ENCODE measurements at places on chromosomes 7 and 10.

GRCh38 chr7:158237672-158238335 is 349.8 kb downstream of the PTPRN2 start:
- DNase-seq, result no peak

DNA sequence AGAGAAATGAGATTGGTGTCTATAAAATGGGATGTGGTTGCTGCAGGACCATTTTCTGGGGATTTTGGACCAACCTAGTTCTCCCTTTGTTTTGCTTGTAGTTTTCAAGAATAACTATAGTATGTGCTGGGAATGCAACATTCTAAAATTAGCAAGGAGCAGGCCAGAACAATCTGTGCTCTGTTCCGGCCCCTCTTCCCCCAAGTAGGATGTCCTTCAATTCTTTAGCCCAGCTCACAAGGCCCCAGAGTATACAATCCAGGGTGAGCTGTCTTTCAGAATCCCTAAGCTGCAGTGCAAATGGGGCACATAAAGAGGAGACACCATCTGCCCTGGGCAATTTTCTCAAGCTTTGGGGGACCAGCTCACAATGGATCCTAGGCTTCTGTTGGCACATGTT is 809.1 kb downstream of the TNS3 start:
- no peak for DNase-seq

DNA sequence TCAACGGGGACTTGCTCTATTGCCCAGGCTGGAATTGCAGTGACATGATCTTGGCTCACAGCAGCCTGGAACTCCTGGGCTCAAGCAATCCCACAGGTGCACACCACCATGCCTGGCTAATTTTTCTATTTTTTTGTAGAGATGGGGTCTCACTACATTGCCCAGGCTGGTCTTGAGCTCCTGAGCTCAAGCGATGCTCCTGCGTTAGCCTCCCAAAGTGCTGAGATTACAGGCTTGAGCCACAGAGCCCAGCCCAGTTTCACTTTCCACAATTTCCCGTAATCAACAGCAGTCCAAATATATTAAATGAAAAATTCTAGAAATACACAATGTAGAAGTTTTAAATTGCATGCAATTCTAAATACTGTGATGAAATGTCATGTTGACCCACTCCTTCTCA is 24.0 kb downstream of the SEPTIN14 start:
- no peak for DNase-seq

DNA sequence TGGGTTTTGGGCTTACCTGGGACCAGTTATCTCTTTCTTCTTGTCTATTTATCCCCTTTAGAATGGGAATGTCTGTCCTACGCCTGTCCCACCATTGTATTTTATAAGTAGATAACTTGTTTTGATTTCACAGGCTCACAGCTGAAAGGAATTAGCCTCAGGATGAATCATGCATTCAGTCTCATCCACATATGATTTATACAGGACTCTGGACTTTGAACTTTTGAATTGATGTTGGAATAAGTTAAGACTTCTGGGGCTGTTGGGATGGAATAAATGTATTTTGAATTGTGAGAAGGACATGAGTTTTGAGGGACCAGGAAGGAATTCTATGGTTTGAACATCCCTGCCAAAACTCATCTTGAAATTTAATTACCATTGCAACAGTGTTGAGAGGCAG is 112.6 kb downstream of the AMPH start:
- no peak for DNase-seq

DNA sequence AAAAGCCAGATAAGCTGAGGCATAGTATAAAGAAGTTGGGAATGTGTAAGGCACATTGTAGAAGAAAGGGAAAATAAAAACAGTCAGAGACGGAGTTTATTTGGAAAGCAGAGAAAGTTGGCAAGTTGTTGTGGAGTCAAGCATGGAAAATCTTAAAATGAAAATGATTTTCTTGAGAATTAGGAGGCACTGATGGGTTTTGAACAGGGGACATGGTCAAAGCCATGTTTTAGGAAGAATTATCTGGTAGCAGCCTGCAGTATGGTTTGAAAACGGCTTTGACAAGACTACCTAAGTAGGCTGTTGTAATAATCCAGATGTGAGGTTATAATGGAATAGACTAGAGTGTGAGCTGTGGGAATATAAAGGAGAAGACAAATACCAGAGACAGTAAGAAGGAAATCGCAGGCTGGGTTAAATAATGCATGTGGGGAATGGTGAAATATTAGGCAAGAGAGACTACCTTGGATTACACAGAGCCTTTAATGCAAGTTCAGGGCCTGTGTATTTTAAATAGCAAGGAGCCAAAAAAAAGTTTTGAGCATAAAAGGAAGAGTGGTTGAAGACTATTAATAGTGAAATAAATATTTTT is 130.4 kb upstream of the MEOX2 start:
- no peak for DNase-seq

GRCh38 chr10:63614371-63614891 is 93.2 kb downstream of the REEP3 start:
- no peak for DNase-seq

DNA sequence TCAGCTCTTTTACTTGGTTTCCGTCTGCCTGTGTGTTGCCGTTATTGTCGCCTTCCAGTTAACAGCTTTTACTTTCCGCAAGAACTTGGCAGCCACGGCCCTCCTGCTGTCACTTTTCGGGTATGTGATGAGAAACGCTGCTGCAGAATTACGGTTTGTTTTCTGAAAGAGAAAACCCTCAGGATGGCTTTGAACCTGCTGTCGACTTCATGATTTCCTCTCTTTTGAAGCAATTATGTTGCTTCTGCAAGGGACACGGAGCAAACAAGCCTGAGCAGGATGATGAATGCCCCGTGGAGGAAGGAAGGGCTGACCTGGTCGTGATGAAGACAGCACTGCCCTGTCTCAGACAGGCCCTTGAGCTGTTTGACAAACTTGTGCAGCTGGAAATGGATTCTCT is 339.8 kb downstream of the ABCA13 start:
- no peak for DNase-seq

GRCh38 chr7:131279044-131279443 is 48.6 kb upstream of the MKLN1 start:
- no peak for DNase-seq

GRCh38 chr7:1889556-1890181 is 219.6 kb downstream of the ELFN1 start:
- no peak for DNase-seq

DNA sequence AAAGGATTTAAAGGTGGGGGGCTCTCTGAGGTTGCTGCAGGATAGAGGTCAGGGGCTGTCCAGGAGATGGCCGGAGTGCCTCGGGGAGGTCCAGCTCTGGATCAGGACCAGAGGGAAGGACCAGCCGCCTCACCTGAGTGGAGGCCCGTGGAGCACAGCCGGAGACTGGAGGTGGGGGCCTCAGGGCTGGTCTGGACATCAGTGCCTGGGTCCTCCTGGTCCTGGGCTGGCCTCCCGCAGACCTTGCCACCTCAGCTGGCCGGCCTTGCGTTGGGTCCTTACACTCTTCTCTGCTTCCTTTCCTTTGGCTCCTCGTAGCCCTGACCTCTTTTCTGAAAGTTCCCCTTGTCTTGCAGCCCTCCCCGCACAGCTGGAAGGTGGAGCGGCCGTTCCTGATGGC is 2.0 kb downstream of the SUN1 start:
- DNase-seq, result no peak

DNA sequence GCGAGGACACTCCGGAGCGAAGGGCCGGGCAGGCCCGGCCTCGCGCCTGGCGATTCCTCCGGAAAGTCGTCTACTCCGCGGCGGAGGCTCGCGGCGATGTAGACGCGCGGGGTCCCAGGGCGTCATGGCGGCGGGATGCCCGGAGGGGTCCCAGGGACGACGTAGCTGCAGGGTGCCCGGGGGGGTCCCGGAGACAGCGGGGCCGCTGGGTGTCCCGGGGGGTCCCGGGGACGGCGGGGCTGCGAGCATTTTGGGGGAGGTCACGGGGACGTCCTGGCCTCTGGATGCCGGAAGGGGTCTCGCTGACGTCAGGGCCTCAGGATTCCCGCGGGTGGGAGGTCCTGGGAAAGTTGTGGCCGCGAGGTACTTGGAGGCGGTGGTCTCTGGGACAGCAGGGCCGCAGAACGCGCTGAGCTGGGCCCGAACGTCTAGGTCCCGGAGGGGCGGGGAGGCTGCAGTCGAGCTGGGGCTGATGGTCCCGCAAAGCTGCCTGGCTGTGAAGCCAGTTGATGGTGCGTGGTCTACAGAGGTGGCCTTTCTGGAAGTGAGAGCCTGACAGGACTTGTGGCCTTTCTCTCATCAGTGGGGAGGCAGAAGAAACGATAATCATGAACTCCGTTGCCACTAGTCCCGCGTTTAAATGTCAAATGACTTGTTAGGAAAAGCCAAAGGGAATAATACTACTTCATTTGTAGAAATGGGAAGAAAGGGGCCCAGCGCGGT is 637 bp downstream of the HSPA14 start:
- DNase-seq, result peak; percentile 1

DNA sequence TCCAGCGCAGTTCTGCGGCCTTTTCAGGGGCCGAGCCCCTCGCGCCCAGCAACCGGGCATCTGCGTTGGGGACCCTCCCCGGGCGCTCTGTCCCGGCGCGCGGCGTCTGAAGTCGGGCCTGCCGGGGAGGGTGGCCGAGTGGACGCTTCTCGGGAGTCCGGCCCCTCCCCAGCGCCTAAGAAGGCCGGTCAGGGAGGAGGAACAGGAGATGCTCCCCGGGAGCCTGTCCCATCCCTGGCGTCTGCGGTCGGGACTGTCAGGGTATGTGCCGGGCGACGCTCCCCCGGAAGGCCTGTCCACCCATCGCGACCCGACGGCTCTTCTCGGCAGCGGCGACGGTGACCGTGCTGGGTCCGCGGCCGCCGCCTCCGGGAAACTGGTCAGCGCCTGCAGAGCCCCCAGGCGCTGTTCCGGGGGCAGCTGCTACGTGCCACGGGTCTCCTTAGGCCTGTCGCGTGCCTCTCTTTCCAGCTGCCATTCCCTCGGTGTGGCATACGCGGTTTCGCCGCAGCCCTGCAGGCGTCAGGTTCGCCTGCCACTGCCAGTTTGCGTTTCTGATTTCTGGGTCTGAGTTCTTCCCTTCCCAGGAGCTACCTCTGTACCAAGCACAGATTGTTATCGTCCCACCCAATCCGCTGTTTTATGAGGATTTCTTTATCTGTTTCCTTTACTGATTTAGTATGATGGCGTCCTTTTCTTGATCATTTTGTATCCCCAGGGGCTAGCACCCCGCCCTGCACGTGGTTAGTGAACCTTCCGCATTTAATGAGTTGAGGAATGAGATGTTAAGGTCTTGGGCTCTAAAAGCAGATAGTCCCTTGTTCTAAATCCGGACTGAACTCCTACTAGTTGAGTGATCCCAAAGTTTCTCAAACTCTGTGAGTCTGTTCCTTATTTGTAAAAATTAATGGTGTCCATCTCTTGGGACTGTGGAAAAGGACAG is 782 bp downstream of the IFIT5 start:
- DNase-seq, result peak; percentile 29

GRCh38 chr7:105277341-105277740 is 111.4 kb downstream of the SRPK2 start:
- DNase-seq, result no peak

DNA sequence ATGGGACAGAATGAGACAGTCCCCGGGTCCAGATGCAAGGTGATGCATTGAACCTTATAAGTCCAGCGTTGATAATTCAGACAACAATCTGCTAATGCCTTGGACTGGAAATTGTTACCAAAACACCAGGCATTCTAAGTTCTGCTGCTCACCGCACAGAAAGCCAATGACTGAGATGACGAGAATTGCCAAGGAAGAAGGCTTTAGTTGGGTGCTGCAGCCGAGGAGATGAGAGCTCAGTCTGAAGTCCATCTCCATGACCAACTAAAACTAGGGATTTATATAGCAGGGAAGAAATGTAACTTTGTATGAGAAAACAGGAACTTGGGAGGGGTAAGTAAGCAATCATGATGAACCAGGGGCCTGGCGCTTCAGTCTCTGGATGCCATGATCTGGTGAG is 68.7 kb downstream of the PRKCQ start:
- DNase-seq, result no peak

GRCh38 chr7:90192876-90193750 is 18.4 kb upstream of the STEAP2 start:
- no peak for DNase-seq

DNA sequence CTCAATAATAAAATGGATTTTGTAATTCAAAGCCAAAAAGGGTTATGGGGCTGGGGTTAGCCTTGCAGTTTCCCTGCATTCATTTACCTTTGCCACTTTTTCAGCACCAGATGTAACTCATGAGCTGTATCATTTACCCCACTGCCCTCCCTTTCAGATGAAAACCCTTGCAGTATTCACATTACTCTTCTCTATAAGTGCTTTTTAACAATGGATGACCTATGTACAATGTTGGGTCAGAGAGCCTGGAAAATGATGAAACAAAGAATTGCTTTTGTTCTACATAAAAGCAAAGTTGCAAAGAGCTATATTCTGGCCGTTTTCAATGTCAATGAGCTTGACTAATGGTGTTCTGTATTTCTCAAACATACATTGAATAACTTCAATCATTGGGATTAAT is 189.7 kb downstream of the TMEM26 start:
- no peak for DNase-seq

Data from thymus (tissue), 14 donors.